Stromal cell of bone marrow (primary cell): ENCODE measurements at places on chromosomes 1 and 21.

GRCh38 chr1:206776229-206776628 is 3.9 kb upstream of the IL10 start:
- DNase-seq = no peak

- DNase-seq = no peak
These were observed 119.4 kb downstream of the AKT3 start for GRCh38 chr1:243730487-243731150.

DNA sequence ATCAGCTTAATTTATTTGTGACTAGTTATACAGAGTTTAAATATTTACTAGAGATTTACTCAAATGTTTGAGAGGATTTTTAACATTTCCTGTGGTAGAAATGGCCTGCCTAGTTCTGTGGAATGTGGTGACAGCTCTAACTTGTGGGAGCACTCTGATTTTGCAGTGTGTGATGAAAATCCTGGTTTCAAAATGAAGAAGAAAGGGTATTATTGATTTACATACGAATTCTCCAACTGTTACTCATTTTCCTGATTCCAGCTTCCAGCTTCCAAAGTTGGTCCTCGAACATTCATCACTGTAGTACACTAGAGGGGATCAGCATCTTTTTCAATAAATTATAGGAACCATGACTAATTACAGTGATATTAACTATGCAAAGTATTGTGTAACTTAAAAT is 462.7 kb upstream of the PKN2 start:
- no peak for DNase-seq

DNA sequence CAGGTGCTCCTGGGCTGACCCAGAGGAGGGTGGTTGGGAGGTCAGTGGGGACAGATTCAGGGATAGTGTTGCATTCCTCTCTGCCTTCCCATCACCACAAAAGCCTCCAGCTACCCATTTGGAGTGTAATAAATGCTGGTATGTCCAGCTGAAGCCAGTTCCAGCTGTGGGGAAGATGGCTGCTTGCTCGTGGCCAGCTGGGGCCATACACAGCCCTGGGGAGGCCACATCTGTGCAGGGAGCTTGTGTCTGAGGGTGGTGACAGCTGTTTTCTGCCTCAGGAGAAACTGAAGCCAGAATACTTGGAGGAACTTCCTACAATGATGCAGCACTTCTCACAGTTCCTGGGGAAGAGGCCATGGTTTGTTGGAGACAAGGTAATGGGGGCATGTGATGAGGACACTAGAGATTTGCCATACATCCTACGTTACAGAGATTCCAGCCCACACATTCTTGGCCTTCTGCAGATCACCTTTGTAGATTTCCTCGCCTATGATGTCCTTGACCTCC is 2.7 kb downstream of the GSTM4 start:
- DNase-seq = no peak

DNA sequence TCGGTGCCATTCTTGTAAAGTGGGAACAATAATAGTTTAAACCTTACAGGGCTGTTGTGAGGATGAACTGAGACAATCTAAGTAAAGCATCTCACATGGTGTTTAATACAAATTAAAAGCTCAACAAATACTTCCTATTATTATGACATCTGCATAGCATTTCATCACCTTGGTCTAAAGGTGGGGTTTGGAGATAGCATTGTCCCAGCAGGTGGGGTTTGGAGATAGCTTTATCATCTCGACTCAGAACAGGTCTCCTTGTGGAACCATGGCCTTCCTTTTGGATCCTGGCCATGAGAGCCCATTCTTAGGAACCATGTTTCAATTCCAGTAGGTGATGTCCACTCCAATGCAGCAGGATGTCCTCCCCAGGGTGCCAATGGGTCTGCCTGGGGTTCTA is 20.6 kb upstream of the C8B start:
- no peak for DNase-seq

- no peak for DNase-seq
These were observed 166.6 kb downstream of the CYYR1 start for GRCh38 chr21:26406526-26406925.

DNA sequence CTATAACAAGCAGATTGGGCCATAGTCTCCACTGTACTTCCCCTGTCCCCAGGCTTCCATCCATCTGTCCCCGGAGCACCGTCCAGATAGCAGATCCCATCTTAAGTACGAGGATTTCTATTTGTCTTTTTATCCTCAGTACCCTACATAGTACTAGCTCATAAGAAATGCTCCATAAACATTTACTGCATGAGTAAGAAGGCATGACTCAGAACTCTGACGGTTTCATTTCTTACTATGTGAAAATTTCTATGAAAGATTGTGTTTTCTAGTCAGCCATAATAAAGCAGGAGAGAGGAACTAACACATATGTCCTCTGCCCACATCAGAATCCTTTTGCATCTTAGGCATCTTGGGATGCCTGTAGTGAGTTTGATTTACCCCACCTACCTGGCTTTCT is 49.5 kb downstream of the CHD1L start:
- peak; percentile 78 for DNase-seq

DNA sequence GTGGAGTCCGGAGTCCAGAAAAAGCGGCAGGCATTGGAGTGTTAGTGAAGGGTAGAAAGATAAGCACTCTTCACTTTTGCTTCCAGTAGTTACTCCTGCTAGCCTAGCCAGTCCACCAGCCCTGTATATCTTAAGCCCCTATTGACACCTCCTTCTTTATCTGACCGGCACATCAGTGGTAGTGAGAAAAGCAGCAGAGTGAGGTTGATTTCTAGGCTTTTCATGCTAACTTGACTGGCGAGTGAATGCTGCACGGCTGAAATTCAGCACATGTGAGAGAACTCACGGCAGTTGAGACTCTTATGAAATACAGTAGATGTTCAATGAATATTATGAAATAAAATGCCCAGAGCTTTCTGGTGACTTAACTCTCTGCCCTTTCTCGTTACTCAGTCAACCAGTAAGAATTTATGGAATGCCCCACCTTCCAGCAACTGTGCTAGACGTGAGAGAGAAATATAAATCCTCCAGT is 128.2 kb downstream of the CACHD1 start:
- DNase-seq = no peak

- DNase-seq = no peak
These were observed 78.4 kb downstream of the AK5 start for GRCh38 chr1:77360256-77360655.

- DNase-seq = no peak
These were observed 138.1 kb downstream of the ATG4C start for GRCh38 chr1:62922006-62922405.

GRCh38 chr1:39359028-39359570 is 132.3 kb upstream of the BMP8A start:
- DNase-seq = no peak

DNA sequence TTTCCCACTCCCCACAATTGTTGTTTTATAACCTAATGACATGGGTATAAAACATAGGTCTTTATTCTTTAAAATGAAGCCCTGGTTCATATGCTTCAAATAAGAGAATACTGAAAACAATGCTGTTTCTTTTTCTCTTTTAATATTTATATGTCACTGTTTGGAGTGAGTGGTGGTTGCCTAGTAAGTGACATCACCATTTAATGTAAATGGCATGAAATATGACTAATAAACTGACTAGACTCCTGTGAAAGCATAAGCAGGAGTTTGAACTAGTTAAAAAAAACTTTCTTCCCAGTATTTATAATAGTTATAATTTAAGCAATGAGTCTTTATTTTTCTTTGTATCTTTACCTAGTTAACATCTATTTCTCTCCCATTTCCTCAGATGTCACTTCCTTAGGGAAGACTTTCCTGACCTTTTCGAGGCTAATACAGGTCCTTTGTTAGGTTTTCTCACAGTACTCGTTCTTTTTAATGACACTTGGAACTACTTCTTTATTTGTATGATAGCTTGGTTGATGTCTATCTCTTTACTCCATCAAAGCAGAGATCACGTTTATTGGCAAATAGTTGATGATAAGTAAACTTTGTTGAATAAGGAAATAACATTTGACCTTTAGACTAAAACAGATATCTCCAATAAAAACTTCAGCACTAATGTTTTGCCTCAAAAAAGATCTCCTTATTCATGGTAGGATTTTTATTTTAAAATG is 105.4 kb upstream of the PDC start:
- peak; percentile 15 for DNase-seq

GRCh38 chr1:183757061-183757460 is 47.9 kb upstream of the RGL1 start:
- peak; percentile 35 for DNase-seq

DNA sequence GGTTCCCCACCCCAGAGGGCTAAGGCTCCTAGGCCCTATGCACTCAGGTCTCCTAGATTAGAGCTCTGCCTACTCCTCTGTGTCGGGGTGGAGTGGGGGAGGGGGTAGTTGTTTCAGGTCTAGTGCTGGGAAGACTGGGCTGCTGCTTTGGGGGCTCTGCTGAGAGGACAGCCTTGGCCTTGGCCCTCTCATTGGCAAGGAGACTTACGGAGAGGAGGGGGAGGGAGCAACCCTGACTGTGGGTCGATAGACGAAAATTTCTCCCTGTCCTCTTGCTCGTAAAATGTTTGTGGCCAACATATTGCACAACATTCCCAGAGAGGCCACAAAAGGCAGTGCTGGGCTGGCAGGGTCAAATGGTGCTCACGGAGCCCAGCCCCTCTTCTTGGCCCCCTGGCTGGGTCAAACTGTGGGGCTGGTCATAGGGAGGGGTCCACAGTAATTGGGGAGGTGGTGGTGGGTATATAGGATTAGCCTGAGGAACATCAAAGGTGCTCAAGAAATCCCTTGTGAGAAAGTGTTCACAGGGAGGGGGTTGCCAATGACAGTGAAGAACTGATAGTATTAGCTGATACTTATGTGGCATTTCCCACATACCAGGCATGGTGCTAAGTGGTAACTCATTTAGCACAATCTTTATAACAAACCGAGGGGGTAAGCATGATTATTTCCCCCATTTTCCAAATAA is 8.5 kb upstream of the DMBX1 start:
- no peak for DNase-seq

DNA sequence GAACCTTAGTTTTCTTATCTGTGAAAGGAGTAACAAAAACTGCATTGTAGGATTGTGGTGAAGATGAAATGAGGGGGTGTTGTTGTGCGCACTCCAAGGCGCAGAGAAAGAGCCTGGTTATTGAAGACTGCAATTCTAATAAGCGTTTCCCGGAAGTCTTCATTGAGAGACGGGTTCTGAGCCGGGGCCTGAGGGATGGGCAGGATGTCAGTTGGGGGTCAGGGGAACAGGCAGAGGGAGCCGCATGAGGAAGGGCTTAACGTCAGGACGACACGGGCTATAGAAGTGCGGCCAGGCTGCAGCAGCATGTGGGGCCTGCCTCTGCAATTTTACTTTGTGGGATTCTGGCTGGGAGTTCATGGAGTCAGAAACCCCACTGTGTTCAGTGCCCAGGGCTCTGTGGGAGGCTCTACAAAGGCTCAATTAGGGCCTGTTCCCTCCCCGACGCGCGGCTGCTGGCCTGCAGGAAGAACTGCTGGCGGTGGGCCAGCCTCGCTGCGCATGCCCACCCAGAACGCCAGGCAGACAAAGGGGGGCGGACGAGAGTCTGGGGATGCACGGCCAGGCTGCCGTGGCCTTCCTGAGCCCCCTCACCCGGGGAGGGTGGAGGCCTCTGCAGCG is 20.7 kb downstream of the TRIM62 start:
- DNase-seq = no peak
